ENCODE measurements at places on chromosomes 6 and 20. TPM values are rescaled to one million over a fixed set of nuclear protein-coding genes. Genes with fewer than 3 reads are reported as not detected.

DNA sequence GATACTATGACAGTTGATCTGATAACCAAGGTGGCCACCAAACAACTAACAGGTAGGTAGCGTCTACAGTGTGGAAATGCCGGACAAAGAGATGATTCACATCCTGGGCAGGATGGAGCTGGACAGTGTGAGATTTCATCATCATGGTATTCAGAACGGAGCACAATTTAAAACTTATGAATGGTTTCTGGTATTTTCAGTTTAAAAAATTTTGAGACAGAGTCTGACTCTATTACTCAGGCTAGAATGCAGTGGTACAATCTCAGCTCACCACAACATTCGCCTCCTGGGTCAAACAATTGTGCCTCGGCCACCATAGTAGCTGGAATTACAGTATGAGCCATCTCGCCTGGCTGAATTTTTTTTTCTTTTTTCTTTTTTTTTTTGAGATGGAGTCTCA is 43.8 kb downstream of the CEP57L1 start:
- DNase-seq, result no peak

GRCh38 chr6:158808442-158808833 is 10.7 kb downstream of the EZR start:
- no peak for DNase-seq

DNA sequence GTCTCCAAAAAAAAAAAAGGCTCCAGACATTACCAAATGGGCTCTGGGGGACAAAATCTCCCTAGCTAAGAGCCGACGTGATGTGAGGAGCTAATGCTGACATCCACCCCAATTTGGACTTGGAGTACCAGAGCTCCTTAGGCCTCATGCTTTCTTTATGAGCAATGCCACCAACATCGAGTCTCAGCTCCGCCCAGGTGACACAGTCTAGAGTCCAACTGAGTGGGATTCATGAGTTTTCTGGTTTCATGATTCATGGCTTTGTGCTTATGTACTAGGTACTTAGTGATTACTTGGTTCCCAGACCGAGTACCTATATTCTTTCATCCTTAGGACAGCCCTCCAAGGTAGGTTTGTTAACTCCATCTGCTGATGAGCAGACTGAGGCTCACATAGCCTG is 4.4 kb downstream of the ANKRD60 start:
- no peak for DNase-seq

- peak; percentile 47 for DNase-seq
These were observed 50.5 kb upstream of the FRMD1 start for GRCh38 chr6:168129292-168130167.

DNA sequence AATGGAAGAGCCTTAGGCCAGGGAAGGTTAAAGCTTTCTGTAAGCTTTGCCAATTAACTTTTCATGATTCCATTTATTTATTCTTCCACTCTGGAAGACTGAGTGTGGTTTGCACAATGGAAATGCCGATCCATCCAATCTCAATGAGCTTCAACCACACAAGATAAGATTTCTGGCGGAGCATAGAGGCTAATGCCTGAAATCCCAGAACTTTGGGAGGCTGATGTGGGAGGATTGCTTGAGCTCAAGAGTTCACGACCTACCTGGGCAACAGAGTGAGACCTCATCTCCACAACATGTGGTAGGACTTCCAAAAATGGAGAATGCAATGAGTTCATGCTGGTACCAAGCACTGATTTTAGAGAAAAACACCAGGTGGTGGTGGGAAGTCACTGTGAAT is 6.2 kb downstream of the ENPP1 start:
- DNase-seq, result no peak

GRCh38 chr6:116210750-116211425 is 43.0 kb downstream of the TSPYL4 start:
- no peak for DNase-seq

GRCh38 chr6:2765896-2766766 is 938 bp downstream of the WRNIP1 start:
- no peak for DNase-seq

DNA sequence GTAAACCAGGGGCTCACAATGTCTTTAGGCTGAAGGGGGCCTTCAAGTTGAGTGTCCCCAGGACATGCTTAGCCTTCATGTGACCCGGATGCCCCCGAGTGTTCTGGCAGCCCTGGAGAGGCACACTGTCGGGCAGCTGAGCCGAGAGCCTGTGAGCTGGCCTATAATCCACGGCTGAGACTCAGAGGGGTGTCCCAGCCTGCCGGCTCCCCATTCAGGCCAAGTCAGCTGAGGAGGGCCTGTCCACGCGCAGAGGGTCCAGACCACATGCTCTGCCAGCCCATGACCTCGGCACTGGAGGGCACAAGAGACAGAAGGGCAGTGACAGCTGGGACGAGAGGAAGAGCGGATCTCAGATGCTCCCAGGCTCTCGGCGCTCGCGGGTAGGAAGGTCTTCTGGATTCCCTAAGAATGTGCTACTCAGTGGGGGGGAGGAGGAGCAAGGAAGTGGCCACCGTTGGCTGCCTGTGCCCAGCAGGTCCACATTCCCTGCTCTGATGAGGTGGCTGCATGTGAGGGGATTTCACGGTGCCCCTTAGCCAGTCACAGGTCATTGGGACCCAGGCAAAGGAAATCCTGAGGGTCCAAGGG is 224.7 kb downstream of the NRN1 start:
- DNase-seq, result no peak

DNA sequence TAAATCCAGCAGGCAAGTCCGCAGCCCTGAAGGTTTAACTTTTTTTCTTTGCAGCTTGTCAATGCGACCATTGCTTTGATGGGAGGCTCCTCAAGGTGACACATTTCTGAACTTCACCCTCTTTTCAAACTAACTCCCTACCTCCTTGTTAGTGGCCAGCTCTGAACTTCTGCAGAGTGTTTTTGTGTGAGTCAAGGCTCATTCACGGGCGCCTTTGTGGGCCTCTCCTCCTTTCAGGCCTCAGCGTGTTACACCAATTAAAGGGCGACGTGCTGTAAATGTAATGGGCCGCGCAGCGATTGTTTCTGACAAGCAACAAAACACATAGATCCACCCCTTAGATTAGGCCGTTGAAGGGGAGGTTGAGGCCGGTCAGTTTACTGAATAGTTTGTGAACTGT is 45.5 kb upstream of the NR2E1 start:
- DNase-seq, result no peak

- no peak for DNase-seq
These were observed 79.7 kb upstream of the JARID2 start for GRCh38 chr6:15166121-15166520.

- no peak for DNase-seq
These were observed 141.2 kb downstream of the NRN1 start for GRCh38 chr6:5865506-5866031.

DNA sequence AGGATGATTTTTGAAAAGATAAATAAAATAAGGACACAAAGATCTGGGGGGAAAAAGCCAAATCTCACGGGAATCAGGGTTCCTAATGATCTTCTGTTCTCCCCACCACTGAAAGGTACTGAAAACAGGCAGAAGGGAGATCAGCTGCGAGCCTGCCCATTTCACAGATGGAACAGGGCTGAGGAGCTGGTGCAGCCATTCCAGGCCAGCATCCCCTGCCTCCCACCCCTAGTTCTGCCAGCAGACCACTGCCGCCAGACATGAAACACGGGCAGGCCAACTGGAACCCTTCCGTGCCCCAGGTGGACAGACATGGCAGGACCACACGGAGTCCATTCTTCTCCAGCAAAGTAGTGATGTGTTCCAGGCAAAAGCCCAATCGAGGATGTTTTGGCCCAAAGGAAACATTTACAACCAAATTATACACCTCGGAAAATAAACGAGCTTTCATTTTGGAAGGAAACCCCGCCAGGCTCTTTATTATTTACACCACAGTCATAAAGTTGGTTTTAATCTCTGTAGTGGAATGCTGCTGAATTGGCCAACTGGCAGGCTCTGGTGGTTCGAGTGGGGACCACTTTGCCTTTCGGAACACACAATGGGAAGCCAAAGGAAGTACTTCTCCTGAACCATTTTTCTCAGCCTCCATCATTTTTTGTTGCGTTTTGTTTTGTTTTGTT is 28.2 kb downstream of the ISM1 start:
- DNase-seq, result no peak

DNA sequence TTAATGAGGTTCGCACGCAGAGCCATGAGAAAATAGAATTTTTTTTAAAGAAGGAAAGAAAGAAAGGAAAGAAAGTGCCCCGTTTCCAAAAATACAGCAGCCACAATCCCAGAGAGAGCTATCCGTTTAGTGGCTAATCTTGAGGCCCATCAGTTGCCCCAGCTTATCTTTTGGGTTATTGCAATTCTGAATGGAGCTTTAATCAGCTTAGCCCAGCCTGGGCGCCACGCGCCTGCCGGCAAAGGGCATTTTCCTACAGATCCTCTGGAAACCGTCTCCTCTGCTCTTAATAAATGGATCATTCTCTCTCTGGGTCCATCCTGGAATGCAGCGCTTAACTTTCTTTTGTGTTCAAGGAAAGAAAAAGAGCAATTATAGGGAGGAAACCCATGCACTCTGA is 413.3 kb downstream of the MAFB start:
- no peak for DNase-seq

DNA sequence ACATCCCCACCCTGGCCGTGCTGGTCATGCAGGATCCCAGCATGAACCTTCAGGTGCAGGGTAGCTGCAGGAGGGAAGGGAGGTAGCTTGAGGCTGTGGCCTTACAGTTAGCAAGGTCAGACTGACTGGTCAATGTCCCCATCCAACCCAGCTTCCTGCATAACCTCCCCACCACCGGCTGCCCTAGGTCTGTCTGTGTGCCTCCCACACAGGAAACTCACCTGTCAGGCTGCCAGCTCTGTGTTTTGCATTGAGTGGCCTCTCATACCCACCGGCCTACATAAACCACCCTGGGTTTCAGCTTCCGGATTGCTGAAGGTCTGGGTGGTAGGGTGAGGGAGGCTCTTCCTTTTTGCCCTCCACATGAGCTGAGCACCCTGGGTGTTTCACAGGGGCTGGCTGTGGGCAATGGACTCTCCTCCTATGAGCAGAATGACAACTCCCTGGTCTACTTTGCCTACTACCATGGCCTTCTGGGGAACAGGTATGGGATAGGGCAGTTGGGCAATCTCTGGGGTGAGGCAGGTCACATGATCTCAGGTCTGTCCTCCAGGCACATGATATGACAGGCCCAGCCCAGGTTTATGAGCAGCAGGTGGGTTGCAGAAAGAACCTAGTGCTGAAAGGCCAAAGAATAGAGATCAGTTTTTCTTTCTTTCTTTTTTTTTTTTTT is 1.8 kb downstream of the CTSA start:
- DNase-seq, result no peak

DNA sequence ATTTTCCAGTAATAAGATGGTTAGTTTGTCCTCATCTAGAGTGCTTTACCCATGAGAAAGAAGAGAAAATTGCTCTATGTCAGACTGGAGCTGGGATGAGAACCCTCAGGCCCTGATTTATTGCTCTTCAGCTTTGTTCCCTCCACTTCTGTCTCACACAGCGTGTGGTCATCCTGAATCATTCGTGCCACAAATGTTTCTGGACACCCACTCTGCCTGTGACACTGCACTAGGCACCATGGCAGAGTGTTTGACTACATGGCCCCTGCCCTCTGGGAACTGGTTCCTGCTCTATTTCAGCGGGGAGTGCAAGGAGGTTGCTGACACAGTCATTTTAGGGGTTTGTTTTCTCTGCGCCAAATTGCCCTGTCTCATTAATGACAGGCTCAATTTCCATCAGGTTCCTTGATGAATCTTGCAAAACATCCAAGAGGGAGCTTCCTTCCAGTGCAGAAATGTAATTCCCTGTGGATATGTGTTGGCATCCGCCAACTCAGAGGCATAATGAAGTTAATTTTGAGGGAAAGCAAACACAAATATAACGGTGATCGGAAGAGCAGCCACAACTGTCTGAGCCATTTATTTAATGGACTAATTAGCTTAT is 207.5 kb downstream of the CLIC5 start:
- DNase-seq, result no peak

DNA sequence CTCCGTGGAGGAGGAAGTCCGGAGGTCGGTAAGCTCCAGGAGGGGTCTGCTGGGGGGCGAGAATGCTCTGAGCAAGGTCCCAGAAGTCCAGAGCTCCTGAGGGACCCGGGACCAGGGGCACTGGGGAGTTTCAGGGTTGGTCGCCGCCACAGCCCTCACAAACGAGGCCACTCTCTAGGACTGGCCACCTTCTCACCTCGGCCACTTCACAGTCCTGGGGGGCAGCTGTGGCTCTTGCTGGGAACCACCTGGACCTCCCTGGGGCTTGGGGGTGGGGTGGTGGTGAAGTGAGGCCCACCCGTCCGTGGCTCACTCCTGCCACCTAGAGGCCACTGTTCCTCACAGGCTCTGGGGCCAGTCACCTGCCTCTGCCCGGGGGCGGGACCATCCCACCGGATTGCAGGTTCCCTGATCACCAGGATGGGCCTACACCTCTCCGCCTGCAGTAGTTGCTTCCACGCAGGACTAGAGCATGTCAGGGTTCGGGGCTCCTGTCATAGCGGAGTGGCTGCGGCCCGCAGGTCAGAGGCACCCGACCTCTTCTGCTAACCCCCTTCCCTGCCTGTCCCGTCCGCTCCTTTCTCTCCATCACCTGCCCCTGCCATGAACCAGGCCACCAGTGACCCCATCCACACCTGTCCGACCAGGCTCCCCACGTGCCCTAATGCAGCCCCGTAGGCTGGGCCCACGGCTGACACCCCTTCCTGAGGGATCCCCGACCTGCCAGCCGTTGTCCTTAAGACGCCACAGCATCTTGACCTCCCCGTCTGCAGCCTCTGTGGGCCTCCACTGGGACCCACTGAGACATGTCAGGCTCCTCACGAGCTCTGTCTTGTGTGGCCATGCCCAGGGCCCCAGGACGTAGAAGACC is 5.1 kb upstream of the TCEA2 start:
- DNase-seq, result no peak

GRCh38 chr20:64108731-64109681 is 1.6 kb upstream of the NPBWR2 start:
- peak; percentile 30 for DNase-seq

DNA sequence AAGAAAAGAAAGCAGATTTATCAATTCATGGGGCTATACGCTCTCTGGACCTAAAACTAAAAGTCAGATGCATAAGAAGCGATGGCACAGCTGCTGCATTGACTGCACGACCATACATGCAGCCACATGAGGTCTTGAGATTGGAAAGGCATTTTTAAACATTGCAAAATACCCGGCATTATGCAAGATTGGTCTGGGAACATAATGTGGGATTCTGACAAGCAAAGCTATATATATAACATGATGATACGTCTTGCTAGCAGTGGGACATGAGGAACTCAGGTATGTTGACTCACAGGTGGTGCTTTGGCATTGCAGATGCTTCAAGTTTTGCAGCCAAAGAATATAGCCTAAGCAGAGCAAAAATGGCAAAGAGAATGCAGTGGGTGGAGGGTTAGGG is 55.1 kb downstream of the SAMD3 start:
- no peak for DNase-seq

GRCh38 chr20:57605045-57605444 is 15.2 kb downstream of the ZBP1 start:
- DNase-seq, result no peak

BPIFA1 gene
- total RNA-seq, result not detected

ADGRG6 gene
- total RNA-seq, result 20.6 TPM

MAK gene
- total RNA-seq, result not detected

RAET1L gene
- total RNA-seq, result not detected

TRIM31 gene
- total RNA-seq, result not detected

ZBTB24 gene
- total RNA-seq, result 4.5 TPM

VEGFA gene
- total RNA-seq, result 102 TPM

DNAH8 gene
- 0.04 TPM for total RNA-seq

CCM2L gene
- total RNA-seq, result 8.1 TPM

SLC17A3 gene
- not detected for total RNA-seq

GTSF1L gene
- not detected for total RNA-seq

HLA-DOA gene
- 2.6 TPM for total RNA-seq

Data from right atrium auricular region (tissue), 2 donors.